ENCODE measurements at places on chromosomes 12 and 14. TPM values are rescaled to one million over a fixed set of nuclear protein-coding genes. Genes with fewer than 3 reads are reported as not detected.

PPP2R5E gene
- 7.2 TPM for total RNA-seq

ARID2 gene
- total RNA-seq, result 15.8 TPM

GPR162 gene
- 2.7 TPM for total RNA-seq

DDN gene
- total RNA-seq, result 2.4 TPM

AICDA gene
- total RNA-seq, result not detected

OAS1 gene
- total RNA-seq, result 10.7 TPM

RNASE7 gene
- total RNA-seq, result not detected

VWF gene
- total RNA-seq, result 0.15 TPM

TDP1 gene
- total RNA-seq, result 23.3 TPM

LRP1-AS gene
- total RNA-seq, result not detected

DNAJC22 gene
- total RNA-seq, result 14.7 TPM

SMAGP gene
- 25.6 TPM for total RNA-seq

BHLHE41 gene
- total RNA-seq, result 1.6 TPM

NRDE2 gene
- 11.8 TPM for total RNA-seq

KRT81 gene
- total RNA-seq, result 158 TPM

GSG1 gene
- total RNA-seq, result not detected

KLRC1 gene
- not detected for total RNA-seq

NTS gene
- 0.11 TPM for total RNA-seq

FOXM1 gene
- 53.8 TPM for total RNA-seq

GARIN6 gene
- total RNA-seq, result not detected

IGFBP6 gene
- 347 TPM for total RNA-seq

SIX1 gene
- total RNA-seq, result 7.7 TPM

CIT gene
- 141 TPM for total RNA-seq

SDR9C7 gene
- not detected for total RNA-seq

KRT74 gene
- total RNA-seq, result not detected

KCNH3 gene
- total RNA-seq, result 2.1 TPM
